Glutamatergic neuron (in vitro differentiated cells): ENCODE measurements at places on chromosomes 6 and 20. TPM values are rescaled to one million over a fixed set of nuclear protein-coding genes. Genes with fewer than 3 reads are reported as not detected.

Gene TMC2
- not detected for total RNA-seq

Gene C6orf52
- total RNA-seq, result 4.1 TPM

Gene FOXS1
- total RNA-seq, result not detected

Gene TEAD3
- total RNA-seq, result 50.0 TPM

Gene CGAS
- total RNA-seq, result 0.37 TPM

Gene OR12D3
- not detected for total RNA-seq

DNA sequence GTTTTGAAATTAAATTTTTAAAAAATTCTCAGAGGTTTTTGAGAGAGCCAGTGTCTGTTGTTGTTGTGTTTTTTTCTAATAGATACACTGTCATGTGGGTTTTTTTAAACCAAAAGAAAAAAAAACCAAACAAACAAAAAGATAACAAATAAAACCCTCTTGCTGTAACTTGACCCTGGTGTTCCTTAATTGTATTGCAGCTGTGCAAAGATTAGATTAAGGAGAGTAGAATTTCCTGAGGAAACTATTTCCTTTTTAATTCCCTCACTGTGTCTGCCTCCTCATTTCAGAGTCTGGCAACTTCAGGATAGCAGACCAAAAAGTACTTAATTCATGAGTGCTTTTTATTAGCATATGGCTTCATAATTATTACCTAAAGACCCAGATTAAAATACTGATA, 281.9 kb downstream of the EPM2A start:
- DNase-seq, result no peak

GRCh38 chr6:138417493-138418117, 13.6 kb downstream of the HEBP2 start:
- no peak for DNase-seq

DNA sequence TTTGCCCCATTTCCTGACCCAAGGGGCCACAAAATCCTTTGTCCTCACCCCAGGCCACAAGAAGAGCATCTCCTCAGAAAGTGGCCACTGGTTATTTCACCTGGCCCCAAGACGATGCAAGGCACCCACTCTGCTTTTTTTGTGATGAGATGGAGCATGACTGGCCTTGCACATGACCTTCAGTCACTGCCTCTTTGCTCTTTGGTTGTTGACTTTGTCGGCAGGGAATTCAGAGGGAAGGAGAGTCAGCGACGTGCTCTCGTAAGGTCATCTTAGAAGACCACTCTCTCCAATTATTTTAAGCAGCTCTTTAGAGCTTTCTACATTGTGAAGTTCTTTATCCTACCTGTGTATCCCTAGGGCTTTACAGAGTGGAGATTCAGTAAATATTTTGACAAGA, 306.7 kb downstream of the PLCB1 start:
- DNase-seq, result no peak

DNA sequence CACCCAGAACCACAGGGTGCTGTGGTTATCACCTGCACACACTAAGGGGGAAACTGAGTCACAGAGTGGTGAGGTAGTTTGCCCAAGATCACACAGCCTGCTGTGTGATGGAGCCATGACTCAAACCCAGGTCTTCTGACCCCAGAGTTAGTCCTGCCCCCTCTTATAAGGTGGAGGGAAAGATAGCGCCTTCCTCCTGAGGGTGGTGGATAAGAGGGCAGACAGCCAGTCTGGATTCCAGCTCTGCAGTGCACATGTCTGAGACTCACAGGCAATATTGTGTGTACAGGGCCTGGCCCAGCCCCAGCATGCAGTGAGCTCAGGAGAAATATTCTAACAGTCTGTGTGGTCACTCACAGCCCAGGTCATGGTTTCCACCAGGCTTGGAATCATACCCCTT, 393.7 kb downstream of the CDH4 start:
- no peak for DNase-seq

DNA sequence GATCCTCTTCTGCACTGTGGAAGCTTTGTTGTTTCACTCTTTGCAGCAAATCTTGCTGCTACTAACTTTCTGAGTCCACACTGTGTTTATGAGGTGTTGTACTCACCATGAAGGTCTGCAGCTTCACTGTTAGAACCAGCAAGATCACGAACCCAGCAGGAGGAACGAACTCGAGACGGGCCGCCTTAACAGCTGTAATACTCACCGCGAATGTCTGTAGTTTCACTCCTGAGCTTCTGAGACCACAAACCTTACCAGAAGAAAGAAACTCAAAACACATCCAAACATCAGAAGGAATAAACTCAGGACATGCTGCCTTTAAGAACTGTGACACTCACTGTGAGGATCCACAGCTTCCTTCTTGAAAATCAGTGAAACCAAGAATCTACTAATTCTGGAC, 48.1 kb upstream of the MBOAT1 start:
- DNase-seq, result no peak

DNA sequence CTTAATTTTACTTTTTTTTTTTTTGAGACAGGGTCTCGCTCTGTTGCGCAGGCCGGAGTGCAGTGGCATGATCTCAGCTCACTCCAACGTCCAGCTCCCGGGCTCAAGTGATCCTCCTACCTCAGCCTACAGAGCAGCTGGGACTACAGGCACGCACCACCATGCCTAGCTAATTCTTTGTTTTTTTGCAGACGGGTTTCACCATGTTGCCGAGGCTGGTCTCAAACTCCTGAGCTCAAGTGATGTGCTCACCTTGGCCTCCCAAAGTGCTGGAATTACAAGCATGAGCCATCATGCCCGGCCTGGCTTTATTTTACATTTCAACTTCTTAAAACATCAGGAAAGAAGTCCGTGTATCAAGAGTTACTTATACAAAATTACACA, 5.7 kb downstream of the OSER1 start:
- no peak for DNase-seq

- DNase-seq, result peak; percentile 38
Observed at GRCh38 chr20:8790442-8791074, 278.3 kb upstream of the PLCB4 start.

DNA sequence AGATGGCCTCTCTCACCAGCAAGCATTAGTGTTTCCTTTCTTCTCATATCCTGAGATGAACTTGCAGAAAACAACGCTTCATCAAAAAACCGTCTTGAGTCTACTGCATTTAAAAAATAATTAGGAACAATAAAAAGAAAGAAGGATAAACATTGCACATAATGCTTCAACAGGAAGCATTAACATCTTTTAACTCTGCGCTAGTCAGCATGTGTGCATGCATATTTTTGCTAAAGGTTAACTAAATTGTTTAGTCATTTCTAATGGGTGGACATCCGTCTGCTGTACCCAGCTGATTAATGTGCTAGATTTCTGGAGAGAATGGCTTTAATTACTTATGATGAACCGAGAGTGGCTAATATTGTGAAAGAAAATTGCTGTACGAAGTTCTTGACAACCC, 349.3 kb downstream of the SOX4 start:
- no peak for DNase-seq

GRCh38 chr20:667351-668034, 8.1 kb downstream of the SCRT2 start:
- DNase-seq, result peak; percentile 82

GRCh38 chr6:4941782-4942672, 61.8 kb downstream of the RPP40 start:
- DNase-seq, result no peak
